Stimulated activated CD4-positive, alpha-beta T cell treated with anti-CD3 and anti-CD28 coated beads, Interleukin-4, amount 100 ng/mL, for 1 hour (primary cell): ENCODE measurements at places on chromosomes 13 and 19.

DNA sequence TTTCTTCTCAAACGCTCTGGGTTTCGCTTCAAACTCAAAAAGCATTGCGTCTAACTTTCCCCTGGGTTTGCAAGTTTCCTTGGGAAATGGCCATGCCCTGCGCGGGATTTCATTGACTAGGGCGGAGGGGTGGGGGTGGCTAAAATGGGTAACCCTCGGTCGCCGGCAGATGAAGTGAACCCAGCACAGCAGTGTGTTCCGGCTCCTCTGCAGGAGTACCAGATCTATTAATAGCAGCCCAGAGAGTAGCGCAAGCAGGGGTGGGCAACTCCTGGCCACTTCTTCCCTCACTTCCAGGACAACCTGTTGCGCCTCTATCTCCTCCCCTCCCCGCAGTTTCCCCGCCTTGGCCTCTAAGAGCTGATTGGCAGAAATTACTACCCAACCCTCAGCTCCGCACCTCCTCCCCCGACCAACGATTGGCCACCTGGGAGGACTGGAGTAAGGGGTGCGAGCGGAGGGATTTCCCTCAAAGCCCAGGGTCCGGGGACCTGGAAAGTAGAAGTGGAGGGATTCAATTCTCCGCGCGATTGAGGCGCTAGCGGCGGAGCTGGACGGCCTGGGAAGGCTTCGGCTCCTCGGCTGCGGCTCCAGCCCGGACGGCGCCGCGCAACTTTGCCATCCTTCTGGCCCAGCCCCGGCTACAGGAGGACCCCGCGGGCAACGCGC, at the start of gene FREM2:
Gene FREM2 (plus strand): TSS at position 501 of the 669 bp plus-strand sequence. CDS start 268 bp downstream, outside the sequence.
- no peak for DNase-seq

DNA sequence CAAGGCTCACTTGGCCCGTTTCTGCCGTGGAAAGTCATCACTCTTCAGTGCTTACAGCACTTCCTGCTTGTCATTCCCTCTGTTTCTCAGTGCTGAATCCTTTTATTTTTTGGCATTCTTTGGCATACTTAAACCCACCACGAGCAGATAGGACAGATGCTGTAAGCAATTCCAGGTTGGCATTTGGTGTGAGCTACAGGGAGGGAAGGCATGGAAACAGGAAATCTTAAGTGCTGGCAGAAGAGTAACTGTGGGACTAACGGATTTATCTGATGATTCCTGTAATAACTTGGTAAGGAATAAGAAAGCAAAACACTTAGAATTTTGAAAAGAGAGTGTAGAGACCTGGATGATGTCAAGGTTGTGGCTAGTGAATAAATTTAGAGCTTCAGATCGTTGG, 273.4 kb downstream of the GPC6 start:
- DNase-seq, result no peak

DNA sequence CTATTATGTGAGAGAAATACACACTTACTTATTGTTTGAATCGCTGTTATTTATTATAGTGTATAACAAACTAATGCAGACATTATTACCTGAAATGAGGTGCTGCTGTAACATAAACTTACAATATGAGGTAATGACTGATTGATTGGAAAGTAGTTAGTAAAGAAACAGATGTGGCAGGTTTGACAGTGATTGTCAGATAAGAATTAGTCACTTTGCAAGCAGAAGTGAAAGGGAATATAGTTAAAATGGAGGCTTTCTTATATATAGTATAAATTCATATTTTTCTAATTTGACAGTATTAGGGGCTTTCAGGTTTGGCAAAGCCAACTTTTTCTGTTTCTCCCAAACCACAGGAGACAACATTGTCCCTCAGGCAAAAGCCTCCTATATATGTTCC, 20.6 kb downstream of the MIR17HG start:
- no peak for DNase-seq

- no peak for DNase-seq
These were observed 177.5 kb downstream of the FOXO1 start for GRCh38 chr13:40488869-40489391.

DNA sequence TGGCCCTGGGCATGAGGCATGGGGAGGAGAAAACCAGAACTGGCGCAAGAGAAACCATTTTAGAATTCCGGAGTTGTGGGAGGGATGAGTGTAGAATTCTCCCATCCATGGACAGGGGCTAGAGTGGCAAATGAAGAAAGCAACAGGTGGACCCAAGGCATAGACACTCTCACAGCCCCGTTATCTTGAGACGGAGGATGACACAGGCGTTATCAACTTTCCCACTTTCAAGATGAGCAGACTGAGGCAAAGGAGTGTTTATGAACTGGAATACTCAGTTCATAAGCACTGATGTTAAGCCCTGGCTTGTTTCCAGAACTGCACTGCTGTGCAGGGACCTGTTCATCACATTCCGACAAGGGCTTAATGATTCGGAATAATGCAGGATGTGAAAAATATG, 1.1 kb upstream of the GTF3A start:
- no peak for DNase-seq
